ENCODE measurements at places on chromosomes 1 and 21. TPM values are rescaled to one million over a fixed set of nuclear protein-coding genes. Genes with fewer than 3 reads are reported as not detected.

GRCh38 chr1:222821239-222821638, 6.4 kb downstream of the DISP1 start:
- H3K4me3 ChIP-seq: no peak overlapping the region
- no peak for DNase-seq
- peaks cover 3% of the 10 kb centered on the region for H3K4me1 ChIP-seq
- H3K27ac ChIP-seq: no peak overlapping the region
- H3K36me3 ChIP-seq: no peaks in the 10 kb centered on the region
- H3K27me3 ChIP-seq: no peaks in the 10 kb centered on the region

Gene SIPA1L2
- 4.6 TPM for total RNA-seq

- H3K36me3 ChIP-seq: no peaks in the 10 kb centered on the region
- H3K27me3 ChIP-seq: no peaks in the 10 kb centered on the region
- H3K4me3 ChIP-seq: no peak overlapping the region
- peak overlapping the region; percentile 95 for H3K27ac ChIP-seq
These were observed 12.3 kb downstream of the ZBTB7B start for GRCh38 chr1:155014709-155015508.

Gene MFSD2A
- total RNA-seq: not detected

Gene TTC22
- not detected for total RNA-seq

Gene FHL3
- 960 TPM for total RNA-seq

GRCh38 chr1:3441410-3441847, 13.0 kb upstream of the ARHGEF16 start:
- no peak overlapping the region for H3K4me3 ChIP-seq
- no peaks in the 10 kb centered on the region for H3K36me3 ChIP-seq
- no peaks in the 10 kb centered on the region for H3K4me1 ChIP-seq
- DNase-seq: no peak
- no peak overlapping the region for H3K27ac ChIP-seq
- H3K27me3 ChIP-seq: peaks cover 20% of the 10 kb centered on the region

Gene CSF3R
- 1.6 TPM for total RNA-seq

DNA sequence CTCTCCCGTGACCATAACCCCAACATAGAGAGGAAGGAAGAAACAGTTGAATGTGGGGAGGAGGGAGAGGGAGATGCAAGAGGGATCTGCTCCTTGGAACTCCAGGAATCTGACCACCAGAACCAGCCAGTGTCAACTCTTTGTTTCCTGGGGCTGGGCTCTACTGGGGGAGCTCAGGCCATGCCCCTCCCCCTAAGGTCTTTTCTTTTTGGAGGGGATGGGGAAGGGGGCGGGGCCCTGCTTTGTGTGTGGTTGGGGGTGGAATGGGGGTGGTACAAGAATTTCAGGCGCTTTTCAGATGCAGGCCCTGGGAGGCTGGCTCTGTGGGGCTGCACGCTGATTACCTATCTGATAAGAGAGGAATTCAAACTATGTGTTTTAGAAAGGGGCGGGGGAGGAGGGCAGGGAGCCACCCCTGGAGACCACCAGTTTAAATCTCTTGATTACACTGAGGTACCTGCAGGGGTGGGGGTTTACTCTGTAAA, 8.3 kb downstream of the LIN28A start:
- no peaks in the 10 kb centered on the region for H3K36me3 ChIP-seq
- no peak overlapping the region for H3K4me3 ChIP-seq
- no peak overlapping the region for H3K27ac ChIP-seq
- no peaks in the 10 kb centered on the region for H3K4me1 ChIP-seq

GRCh38 chr1:76625886-76626678, 241.2 kb upstream of the ST6GALNAC5 start:
- no peaks in the 10 kb centered on the region for H3K4me1 ChIP-seq
- DNase-seq: no peak
- no peaks in the 10 kb centered on the region for H3K36me3 ChIP-seq
- H3K27me3 ChIP-seq: no peaks in the 10 kb centered on the region

DNA sequence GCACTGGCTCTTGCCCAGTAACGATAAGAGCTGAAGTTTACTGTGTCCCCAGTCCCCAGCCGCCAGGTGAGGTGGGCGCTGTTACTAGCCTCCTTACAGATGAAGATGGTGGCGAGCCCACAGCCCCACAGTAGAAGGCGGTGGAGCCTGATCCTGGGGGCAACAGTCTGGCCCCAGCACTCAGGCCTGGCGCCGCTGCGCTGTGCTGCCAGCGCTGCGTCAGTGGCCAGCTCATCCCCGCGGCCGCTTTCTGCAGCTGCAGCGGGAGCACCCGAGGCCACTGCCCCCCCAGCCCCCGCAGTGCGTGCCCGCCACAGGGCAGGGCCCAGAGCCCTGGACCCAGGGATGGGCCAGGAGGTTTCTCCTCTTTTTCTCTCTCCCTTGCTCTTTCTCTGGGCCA, 13.3 kb downstream of the H6PD start:
- DNase-seq: peak; percentile 26
- H3K4me1 ChIP-seq: peaks cover 98% of the 10 kb centered on the region
- H3K27ac ChIP-seq: peak overlapping the region; percentile 86
- H3K36me3 ChIP-seq: peaks cover 10% of the 10 kb centered on the region
- no peaks in the 10 kb centered on the region for H3K27me3 ChIP-seq
- no peak overlapping the region for H3K4me3 ChIP-seq

DNA sequence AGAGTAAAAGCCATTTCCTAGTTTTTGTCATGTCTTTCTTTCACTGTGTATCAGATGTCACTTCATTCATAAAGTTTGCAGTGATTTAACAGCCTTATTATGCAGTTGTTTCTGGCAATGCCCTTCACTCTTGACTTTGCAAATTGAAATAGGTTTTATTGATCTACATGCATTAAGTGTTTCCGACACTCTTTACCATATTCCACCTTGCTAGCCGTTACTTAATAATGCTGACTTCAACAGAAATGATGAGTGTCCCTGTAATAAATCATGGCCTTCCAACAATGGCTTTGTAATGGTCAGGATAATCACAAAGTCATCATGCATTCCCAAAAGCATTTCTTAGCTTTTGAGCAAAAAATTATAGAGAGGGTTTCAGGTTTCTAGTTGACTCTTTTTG, 236.8 kb upstream of the FMN2 start:
- H3K4me3 ChIP-seq: no peak overlapping the region
- no peaks in the 10 kb centered on the region for H3K27me3 ChIP-seq
- H3K27ac ChIP-seq: no peak overlapping the region
- H3K36me3 ChIP-seq: no peaks in the 10 kb centered on the region
- H3K4me1 ChIP-seq: no peaks in the 10 kb centered on the region

- no peak overlapping the region for H3K27ac ChIP-seq
- no peaks in the 10 kb centered on the region for H3K4me1 ChIP-seq
- H3K27me3 ChIP-seq: no peaks in the 10 kb centered on the region
- DNase-seq: no peak
- H3K4me3 ChIP-seq: no peak overlapping the region
These were observed 69.5 kb downstream of the LPAR3 start for GRCh38 chr1:84823511-84823910.

DNA sequence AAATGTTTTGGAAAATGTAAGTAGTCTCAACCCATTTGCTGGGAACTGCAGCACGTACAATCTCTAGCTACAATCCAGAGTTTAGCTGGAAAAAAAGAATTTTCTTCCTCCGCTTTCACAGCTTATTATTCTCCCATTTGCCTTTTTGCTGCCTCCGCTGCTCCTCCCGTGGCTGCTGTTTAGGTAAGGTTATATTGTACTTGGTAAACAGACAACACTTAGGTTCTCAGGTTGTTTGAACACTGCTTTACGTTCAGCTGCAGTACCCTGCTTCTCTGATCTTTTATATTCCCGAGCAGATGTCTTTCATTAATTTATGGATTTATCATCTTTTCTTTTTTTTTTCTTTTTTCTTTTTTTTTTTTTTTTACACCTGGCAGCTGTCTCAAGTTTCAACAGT, 14.3 kb downstream of the PROX1 start:
- peak overlapping the region; percentile 35 for H3K27ac ChIP-seq
- peaks cover 2% of the 10 kb centered on the region for H3K4me1 ChIP-seq
- no peaks in the 10 kb centered on the region for H3K27me3 ChIP-seq
- H3K4me3 ChIP-seq: no peak overlapping the region

DNA sequence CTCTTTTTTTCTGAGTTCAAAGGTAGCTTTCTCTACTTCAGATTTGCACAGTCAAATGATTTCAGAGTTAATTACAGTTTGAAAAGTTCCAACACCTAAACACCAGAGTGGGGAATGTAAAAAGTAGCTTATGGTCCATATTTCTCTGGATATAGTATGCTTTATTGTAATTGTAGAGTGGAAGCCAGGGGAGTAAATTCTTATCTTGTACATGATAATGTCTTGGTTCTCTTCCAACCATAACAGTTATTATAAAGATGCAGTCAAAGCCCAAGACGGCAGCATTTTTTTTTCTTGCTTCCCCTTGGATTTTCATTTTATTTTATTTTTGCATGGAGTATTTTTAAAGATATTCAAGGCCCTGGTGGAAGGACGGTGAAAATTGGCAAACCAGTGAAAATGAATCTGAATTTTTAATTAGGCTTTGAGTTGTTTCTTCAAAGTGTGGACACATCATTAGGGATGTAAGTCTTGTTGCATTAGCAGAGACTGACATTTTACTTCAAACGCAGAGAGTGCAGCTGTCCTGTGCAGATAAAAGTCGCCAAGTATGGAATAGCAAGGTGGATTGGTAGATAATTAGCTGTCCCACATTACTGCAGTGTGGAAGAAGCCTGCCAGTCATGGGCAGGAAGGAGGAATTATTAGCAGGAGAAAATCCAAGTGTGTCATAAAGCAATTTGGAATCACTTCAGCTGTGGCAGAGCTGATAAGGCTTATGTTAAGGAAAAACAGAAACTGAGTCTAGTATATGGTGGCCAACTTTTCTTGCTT, 11.3 kb downstream of the CACHD1 start:
- no peaks in the 10 kb centered on the region for H3K36me3 ChIP-seq
- no peaks in the 10 kb centered on the region for H3K27me3 ChIP-seq
- no peak overlapping the region for H3K27ac ChIP-seq
- no peak overlapping the region for H3K4me3 ChIP-seq
- peaks cover 17% of the 10 kb centered on the region for H3K4me1 ChIP-seq

All from gastrocnemius medialis (tissue), 4 donors.